A549 treated with dexamethasone at 1 μM for 4 hours (cell line): ENCODE measurements at places on chromosomes 2 and 18. TPM values are rescaled to one million over a fixed set of nuclear protein-coding genes. Genes with fewer than 3 reads are reported as not detected.

UGT1A6 gene
- total RNA-seq: 1.2 to 1.9 TPM (median 1.4 TPM) in 5 replicates

ZNG1B gene
- total RNA-seq: 35.7 to 49.7 TPM (median 37.2 TPM) in 5 replicates

SNRNP200 gene
- total RNA-seq: 97.2 to 134 TPM (median 127 TPM) in 5 replicates

PRR30 gene
- not detected in 5 replicates for total RNA-seq

CPLX4 gene
- not detected in 5 replicates for total RNA-seq

HMSD gene
- total RNA-seq: 0.03 to 1.2 TPM (median 0.67 TPM) in 3 of 5 replicates, not detected in the others
